Astrocyte of the spinal cord (primary cell): ENCODE measurements at places on chromosomes 3 and 15.

GRCh38 chr3:17076940-17077605, 192.3 kb downstream of the PLCL2 start:
- DNase-seq, result no peak

- no peak for DNase-seq
Measured at GRCh38 chr3:9045371-9045770, 82.1 kb upstream of the RAD18 start.

GRCh38 chr3:123028233-123028828, 768 bp upstream of the SEMA5B start:
- DNase-seq, result peak; percentile 71

GRCh38 chr3:66856533-66856932, 141.6 kb upstream of the KBTBD8 start:
- no peak for DNase-seq

- DNase-seq, result no peak
Measured at GRCh38 chr3:48241796-48242455, 1.0 kb downstream of the ZNF589 start.

GRCh38 chr3:141111364-141112155, 60.4 kb downstream of the SPSB4 start:
- DNase-seq, result no peak

- DNase-seq, result no peak
Measured at GRCh38 chr3:41880387-41880786, 81.5 kb downstream of the ULK4 start.

- DNase-seq, result no peak
Measured at GRCh38 chr3:152505926-152506325, 237.2 kb downstream of the MBNL1 start.

GRCh38 chr3:71072287-71072686, 511.2 kb downstream of the FOXP1 start:
- DNase-seq, result no peak

GRCh38 chr15:64754663-64755426, 20.5 kb downstream of the RBPMS2 start:
- DNase-seq, result no peak

DNA sequence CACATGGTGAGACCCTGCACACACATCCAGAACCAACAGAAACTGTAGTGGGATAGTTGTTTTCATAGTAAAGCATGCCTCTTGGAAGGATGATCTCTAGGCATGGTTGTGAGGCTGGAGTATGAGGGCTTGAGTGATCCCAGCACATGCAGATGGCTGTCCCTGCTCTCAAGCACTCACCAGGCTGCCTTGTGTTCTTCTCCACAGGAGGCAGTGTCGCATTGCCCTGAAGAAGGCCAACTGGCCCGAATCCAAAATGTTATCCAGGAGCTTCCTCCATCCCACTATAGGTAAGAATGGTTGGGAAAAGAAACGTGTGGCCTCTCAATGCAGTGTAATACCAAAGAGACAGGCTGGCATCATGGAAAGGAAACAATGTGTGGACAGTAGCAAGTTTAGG, 82.7 kb downstream of the TMEM39A start:
- no peak for DNase-seq

DNA sequence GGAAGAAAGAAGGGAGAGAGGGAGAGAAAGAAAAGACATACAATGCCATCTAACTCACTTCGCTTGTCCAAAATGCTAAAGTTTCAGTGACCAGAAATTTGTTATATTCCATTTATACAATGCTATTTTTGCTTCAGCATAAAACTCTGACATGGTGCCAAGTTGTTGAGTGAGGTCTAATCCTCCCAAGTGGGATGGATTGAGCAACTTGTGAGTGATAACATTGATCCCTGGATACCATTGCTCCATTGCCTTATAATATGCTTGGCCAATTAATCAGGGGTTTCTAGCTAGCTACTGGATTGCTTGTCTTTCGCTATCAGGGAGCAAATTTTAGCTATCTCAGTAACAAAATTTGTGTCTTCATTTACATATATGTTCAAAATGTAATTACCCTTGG, 615.6 kb upstream of the DPPA4 start:
- no peak for DNase-seq

GRCh38 chr3:192490720-192491119, 236.6 kb downstream of the FGF12 start:
- no peak for DNase-seq

- no peak for DNase-seq
Measured at GRCh38 chr3:46462511-46462910, 2.2 kb downstream of the LTF start.

DNA sequence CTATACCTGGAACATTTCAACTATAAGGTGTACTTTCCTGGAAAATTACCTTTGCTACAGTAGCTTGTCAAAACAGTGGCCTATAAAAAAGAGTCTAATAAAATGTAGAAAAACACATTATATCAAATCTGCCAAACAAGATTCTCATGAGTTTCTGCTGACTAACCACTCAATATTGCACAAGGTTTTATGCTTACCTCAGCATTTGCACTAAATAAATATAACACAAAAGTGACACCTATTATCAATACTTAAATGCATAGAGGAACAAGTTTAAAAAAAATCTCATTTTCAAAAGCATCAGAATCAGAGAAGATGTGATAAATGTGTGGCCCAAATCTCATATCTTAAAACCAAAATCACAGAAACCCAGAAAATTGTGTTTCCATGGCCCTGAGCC, 281.4 kb downstream of the RSL24D1 start:
- DNase-seq, result no peak

- DNase-seq, result no peak
Measured at GRCh38 chr15:70869346-70869745, 15.4 kb upstream of the LARP6 start.

DNA sequence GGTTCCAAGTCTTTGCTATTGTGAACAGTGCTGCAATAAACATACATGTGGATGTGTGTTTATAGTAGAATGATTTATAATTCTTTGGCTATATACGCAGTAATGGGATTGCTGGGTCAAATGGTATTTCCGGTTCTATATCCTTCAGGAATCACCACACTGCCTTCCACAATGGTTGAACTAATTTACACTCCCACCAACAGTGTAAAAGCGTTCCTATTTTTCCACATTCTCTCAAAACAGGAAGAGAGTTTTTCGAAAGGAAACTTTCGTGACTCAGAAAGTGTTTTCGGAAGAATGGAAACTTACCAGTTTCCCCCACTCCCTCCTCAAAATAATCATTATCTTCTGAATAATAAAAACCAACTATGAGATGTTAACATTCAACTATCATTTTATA, 205.8 kb downstream of the ALCAM start:
- no peak for DNase-seq

DNA sequence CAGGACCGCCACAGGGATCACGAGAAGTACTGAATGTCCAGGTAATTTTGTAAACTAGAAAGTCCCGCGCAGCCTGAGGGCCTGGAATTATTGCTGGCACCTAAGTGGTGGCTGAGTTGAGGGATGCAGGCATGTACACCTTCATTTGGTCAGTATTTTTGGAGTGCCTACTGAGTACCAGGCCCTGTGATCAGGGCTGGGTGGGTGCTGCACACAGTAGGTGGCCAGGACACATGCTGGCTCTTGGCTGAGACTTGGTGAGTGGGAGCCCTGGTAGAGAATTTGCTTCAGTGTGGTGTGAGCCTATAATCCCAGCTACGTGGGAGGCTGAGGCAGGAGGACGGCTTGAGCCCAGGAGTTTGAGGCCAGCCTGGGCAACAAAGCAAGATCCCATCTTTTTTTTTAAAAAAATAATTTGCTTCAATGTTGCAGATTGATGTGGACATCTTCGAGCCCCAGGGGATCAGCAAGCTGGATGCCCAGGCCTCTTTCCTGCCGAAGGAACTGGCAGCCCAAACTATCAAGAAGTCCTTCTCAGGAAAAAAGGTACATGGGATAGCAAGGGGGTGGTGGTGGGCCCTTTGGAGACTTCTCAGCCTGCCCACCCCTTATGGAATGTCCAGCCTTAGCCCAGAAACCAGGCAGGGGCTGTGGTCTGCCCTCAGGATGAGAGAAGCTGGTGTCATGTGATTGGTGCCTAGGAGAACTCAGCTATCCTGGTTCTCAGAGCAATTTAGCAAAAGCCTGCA, 2.6 kb downstream of the ITIH1 start:
- DNase-seq, result no peak

DNA sequence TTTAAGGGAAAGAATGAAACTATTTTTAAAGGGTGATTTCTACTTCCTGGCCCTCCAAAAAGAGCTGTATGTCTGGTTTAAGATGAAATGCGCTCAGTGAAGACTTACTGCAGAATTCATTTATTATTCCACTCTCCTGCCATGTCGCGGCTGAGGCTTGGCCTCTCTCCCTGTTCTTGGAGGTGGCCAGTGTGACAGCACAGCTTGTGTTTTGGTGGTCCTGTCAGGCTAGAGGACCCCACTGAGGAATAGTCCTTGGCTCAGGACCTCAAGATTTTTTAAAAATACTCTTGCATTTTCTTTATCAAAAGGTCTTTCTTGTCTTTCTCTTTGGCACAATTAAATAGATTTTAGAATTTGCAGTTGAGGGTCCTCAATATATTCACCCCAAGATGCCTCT, 384.4 kb downstream of the LRTM1 start:
- no peak for DNase-seq

- no peak for DNase-seq
Measured at GRCh38 chr15:100112061-100112420, 229.7 kb downstream of the ADAMTS17 start.

- no peak for DNase-seq
Measured at GRCh38 chr15:91552555-91552954, 301.0 kb upstream of the SLCO3A1 start.

DNA sequence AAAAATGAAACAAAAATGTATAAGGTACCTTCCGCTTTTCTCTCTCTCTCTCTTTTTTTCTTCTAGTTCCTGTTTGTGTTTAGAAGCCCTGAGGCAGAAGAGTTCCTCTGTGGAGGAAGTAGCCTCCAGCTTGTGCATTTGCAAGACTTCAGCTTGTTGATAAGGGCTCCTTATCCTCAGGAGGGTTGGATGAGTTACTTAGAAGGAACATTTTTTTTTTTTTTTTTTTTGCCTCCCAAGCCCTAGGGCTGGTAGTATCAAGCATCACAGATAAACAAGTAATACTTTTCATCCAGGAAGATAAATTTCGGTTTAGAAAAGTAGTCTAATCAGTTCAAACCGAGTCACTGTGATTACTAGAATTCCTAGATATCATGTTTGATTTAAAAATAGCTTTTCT, 91.0 kb upstream of the CBLB start:
- DNase-seq, result no peak
